ENCODE measurements at places on chromosomes 11 and 22.

DNA sequence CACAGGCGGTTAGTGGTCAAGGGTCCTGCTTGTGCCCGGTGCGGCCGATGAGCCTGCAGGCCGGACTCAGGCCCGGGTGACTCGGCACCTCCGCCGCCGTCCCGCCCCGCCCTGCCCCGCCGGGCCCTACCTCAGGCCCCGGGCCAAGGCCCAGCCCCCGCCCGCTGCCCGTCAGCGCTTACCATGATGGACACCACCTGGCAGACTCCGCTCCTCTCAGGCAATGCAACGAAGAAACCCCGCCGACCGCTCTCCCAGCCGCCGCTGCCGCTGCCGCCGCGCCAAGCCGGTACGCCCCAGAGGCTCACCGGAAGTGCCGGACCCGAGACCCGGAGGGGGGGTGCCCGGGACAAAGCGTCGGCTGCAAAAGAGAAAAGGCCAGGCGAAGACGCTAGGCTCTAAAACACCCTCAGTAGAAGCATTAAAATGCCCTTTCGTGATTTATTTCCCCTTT lies at the start of gene UFD1:
Gene UFD1 (minus strand): TSS at position 293 of the 454 bp plus-strand sequence. CDS start 108 bp downstream, at position 185.
- peak; percentile 81 for DNase-seq

GRCh38 chr11:127552446-127552845 lies 551.9 kb upstream of the KIRREL3 start:
- peak; percentile 1 for DNase-seq

DNA sequence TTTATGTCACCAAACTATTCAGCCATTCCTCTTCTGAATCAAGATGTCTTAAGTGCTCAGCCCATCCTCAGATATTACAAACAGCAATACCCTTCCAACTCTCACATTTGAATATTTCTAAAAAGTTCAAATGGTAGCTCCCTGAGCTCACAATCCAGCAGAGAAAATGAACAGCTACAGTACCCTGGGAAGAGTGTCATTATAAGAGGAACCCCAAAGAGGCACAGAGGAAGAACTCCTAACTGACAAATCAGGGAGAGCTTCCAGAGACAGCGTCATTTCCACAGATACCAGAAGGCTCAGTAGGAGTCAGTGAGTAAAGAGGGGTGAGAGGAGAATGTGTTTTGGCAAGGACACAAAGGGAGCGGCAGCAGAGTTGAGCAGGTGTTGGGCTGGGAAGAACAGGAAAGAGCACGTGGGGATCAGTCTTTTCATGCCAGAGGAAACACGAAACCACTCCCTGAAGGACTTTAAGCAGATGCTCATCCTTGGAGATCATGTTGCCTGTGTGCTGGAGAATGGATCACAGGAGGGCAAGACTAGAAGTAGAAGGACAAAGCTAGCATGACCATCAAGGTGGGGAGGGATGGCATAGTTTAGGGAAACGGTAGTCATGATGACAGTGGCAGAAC lies 4.3 kb downstream of the CLTCL1 start:
- peak; percentile 62 for DNase-seq

DNA sequence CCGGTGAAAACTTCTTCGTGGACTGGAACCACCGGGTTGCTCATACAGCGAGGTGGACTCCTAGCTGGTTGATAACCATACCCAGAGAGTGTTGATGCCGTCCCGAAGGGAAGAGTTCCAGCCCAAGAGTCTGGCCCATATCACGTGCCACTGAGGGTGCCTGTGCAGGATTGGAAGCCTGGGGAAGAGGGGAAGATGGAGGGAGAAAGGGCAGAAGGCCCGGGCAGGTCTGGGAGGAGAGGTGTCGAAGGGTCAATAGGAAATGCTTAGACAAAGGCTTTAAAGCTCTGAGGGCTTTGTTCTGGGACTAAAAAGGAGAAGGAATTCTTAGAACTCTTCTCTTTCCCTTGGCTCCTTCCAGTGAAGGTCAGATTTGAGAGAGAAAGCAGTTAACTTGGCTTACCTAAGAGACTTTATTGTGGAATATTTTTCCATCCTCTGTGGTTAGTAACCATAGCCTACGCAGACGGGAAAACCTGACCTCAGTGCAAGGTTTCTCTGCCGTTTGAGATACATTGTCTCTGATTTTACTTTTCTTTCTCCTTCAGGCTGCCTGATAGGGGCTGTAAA lies 70.5 kb downstream of the JAM3 start:
- no peak for DNase-seq

- peak; percentile 47 for DNase-seq
Measured at GRCh38 chr22:41925783-41926460, 684 bp downstream of the TNFRSF13C start.

DNA sequence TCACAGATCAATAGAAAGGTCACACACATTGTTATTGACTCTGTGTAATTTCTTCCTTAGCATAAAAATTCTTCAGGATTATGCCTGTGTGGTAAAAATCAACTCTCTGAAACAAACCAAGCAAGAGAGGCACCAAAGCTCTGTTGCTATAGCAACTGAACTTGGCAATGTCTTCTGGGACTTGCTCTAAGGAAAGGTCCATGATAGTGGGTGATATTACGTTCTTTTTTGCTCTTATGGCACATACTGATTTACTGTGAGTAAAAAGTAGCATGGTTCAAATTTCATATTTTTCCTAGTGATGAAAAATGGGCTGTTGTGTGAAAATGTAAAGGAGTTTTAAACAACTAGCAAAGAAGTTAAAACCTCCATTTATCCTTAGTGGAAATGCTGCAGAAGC lies 66.4 kb downstream of the SVIP start:
- no peak for DNase-seq

GRCh38 chr11:120335556-120335907 lies 681 bp upstream of the ARHGEF12 start:
- DNase-seq, result no peak

DNA sequence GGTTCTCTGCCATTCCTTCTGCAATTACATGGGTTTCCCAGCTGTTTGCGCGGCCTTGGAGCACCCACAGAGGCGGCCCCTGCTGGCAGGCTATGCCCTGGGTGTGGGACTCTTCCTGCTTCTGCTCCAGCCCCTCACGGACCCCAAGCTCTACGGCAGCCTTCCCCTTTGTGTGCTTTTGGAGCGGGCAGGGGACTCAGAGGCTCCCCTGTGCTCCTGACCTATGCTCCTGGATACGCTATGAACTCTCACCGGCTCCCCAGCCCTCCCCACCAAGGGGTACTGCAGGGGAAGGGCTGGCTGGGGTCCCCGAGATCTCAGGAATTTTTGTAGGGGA lies 2.6 kb downstream of the RCE1 start:
- no peak for DNase-seq

GRCh38 chr11:29024386-29024785 lies 916.2 kb downstream of the METTL15 start:
- DNase-seq, result no peak

DNA sequence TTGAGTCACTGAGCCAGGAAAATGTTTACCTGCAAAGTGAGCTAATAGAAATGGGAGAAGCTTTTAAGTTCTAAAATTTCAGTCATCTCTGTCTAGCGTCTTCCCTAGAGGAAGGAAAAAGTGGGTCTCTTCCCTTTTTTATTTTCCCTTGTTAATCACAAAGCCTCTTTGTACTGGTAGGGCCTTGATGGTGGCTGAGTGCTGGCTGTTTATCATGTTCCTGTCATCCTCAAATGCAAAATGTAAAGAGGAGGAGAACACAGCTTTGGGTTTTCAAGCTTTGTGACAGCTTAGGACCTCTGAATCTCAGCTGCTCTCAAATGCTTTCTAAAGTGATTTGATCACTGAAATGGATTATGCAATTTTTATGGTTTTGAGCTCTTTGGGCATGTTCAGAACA lies 222.0 kb downstream of the TMEM135 start:
- no peak for DNase-seq

DNA sequence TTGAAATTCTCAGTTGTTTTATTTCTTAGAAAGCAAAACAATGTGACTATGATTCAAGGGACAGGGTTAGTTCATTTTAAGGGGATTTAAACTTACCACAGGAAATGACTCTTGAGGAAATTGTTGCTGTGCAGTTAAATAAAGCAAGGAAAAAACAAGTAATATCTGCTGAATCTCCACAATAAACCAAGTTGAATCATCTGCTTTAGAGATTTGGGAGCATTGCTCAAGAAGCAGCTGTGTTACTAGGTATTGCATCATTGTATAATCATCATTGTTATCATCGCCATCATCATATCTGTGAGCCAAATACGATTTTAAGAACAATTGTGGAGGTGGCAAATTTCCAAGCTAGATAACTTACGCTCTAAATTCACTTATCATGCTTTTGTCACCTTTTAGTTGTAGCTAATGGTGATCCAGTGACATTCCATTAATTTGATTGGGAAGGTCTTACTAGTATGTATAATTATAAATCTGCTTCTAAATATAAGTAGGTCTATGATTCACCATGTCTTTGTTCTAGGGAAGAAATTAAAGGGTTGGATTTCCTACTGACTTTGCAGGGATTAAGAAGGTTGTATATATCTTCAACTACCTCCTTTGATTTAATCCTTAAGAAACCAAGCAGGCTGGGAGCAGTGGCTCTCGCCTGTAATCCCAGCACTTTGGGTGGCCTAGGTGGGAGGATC lies 19.9 kb downstream of the MMP10 start:
- DNase-seq, result peak; percentile 95

DNA sequence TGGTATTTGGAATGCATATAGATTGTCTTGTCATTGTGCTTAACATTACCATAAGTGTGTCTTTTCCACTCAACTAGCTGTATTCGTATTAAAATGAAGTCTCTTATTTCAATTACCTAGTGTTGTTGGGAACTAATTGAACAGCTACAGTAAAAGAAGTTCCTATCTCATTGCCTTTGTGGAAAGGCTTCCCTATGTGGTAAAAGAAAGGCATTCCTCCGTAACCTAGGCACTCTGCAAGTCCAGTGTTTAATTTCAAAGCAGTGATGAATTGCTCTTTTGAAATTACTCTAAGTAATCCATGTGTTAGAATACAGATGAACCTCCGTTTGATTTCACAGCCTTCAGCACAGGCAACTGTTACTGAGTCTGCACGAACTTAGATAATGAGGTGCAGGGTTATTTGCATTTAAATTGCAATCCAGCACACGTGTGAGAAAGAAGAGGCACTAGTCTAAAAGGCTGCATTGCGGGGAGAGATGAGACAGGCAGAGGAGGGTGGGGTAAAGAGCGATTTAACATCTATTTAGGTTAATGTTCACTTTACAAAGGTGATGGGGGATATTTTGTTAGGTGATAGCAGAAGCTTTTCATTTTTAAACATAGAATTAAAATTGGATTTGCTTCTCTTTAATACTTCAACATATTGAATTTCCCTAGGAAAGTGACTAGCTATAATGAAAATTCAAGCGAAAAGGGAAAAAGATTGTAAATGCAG lies 25.0 kb upstream of the CRTAM start:
- DNase-seq, result no peak

GRCh38 chr11:109845437-109845836 lies 247.8 kb upstream of the ZC3H12C start:
- DNase-seq, result peak; percentile 21

- DNase-seq, result no peak
Measured at GRCh38 chr22:31983911-31984656, 39.7 kb downstream of the YWHAH start.

GRCh38 chr11:100555931-100556330 lies 131.2 kb upstream of the ARHGAP42 start:
- peak; percentile 41 for DNase-seq

- no peak for DNase-seq
Measured at GRCh38 chr11:64900263-64900678, 16.7 kb downstream of the ATG2A start.

- peak; percentile 12 for DNase-seq
Measured at GRCh38 chr11:69801513-69802335, 17.5 kb downstream of the FGF3 start.

DNA sequence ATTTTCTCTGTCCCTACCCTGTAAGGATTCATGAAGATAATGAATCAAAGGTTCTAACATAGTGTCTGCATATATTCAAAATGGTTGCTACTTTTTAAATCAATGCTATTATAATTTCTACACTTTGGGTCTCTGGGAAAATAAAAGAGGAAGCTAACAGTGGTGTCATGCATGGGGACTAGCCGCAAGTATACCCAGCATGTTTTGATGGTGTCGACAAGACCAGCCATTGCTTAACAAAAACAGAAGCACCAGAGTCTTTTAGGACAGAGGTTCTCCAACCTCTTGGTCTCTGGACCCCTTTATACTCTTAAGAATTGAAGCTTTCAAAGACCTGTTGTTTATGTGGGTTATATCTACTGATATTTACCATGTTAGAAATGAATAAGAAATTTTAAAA lies 37.8 kb downstream of the RNF141 start:
- no peak for DNase-seq

- no peak for DNase-seq
Measured at GRCh38 chr11:35121326-35121865, 17.6 kb upstream of the CD44 start.

- no peak for DNase-seq
Measured at GRCh38 chr11:64534391-64534801, 56.6 kb upstream of the SLC22A12 start.

- no peak for DNase-seq
Measured at GRCh38 chr22:36584666-36585065, 55.7 kb upstream of the EIF3D start.

GRCh38 chr11:43992834-43993637 lies 50.6 kb downstream of the C11orf96 start:
- peak; percentile 37 for DNase-seq

DNA sequence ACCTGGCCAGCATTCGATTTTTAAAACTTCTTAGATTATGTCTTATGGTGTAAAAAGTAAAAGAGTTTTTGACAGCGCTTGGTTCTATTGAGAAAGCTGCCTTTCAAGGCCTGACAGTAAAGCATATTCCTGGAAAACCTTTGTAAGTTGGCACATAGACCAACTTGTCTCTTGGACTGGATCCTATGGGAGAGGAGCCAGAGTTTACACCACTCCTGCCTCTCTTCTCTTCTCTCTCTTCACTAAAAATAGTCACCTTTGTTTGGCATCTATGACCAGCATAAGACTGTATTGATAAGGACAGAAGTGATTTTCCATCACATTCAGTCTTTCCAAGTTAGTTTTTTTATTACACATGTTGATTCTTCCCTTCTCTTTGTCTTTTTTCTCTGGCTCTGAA lies 33.7 kb downstream of the CSRP3 start:
- no peak for DNase-seq

DNA sequence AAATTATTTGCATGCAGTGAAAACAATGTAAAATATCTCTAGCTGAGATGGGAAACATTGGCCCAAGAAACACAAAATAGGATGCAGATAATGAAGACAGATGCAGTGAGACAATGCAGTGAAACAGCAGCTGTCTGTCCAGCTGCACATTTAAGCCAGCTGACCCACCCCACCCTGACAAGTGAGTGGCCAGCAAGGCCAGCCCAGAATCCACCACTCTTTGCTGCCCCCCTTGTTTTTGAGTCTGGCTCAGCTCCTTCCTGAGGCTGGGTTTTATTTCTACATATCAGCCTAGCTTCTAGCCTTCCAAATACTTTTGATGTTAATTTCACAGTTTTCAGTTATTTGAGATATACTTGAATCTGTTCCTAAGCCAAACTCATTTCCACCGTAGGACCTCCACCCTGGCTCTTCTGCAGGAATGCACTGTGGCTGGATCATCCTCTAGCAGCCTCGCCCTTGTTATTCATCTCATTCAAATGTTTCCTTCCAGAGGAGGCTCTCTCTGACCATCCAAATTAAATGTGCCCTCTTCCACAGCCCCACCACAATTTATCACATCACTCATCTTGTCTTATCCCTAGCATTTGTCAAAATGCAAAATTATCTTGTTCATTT lies 154.1 kb upstream of the POU2AF2 start:
- DNase-seq, result no peak

All from EH (cell line).